ENCODE measurements at places on chromosomes 1 and 21.

- no peak for DNase-seq
Measured at GRCh38 chr1:244325056-244325758, 126.5 kb downstream of the ADSS2 start.

DNA sequence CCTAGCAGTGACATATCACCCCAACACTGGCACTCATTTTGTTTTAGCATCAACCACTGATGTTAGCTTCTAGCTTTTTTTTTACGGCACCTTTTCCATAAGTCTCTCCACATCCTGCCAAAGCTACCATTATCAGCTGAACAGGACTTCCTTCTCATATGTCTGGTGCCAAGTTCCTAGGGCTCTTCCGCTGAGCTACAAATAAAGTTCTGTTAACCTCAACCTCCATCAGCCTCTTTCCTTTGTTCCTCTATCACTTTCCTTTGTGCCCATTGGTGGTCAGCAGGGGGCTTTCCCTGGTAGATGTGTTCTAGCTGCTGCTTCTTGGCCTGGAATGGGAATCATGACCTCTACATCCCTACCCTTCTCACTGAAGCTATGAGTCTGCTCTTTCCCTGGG lies 163.8 kb downstream of the FAF1 start:
- DNase-seq = no peak

DNA sequence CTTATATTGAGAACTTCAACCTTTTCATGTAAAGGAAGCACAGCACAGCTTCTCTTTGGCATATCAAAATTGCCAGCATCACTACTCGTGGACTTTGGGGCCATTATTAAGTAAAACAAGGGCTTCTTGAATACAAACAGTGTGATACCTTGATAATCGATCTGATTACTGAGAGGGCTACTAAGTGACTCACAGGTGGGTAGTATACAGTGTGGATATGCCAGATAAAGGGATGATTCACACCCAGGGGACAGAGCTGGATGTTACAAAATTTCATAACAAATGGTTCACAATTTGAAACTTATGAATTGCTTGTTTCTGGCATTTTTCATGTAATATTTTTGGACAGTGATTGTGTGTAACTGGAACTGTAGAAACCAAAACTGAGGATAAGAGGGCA lies 15.4 kb downstream of the HDAC1 start:
- no peak for DNase-seq

GRCh38 chr21:31667639-31668038 lies 8.1 kb downstream of the SOD1 start:
- no peak for DNase-seq

- no peak for DNase-seq
Measured at GRCh38 chr1:85278853-85279314, 2.5 kb upstream of the BCL10 start.

DNA sequence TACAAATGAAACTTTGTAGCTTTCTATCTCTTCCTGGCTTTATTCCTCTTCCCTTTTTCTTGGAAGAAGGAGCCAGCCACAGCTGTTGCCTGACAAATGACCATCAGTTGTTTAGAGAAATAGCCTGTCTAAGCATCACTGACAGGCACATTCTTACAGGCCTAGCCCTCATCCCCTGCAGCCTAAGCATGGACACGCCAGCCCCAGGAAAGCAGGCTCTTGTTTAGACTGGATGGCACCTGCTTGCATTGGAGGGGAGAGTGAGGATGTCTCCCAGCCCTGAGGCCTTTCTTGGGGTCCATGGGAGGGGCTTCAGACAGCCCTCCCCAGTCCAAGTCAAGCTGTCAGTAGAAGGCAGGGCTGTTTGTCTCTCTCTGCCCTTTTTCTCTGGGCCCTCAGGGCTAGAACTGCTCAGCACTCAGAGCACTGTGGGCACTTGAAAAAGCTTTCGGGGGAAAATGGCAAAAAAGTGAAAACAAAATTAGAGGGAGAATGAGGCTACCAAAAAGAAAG lies 282.5 kb upstream of the PLXNA2 start:
- DNase-seq = no peak

DNA sequence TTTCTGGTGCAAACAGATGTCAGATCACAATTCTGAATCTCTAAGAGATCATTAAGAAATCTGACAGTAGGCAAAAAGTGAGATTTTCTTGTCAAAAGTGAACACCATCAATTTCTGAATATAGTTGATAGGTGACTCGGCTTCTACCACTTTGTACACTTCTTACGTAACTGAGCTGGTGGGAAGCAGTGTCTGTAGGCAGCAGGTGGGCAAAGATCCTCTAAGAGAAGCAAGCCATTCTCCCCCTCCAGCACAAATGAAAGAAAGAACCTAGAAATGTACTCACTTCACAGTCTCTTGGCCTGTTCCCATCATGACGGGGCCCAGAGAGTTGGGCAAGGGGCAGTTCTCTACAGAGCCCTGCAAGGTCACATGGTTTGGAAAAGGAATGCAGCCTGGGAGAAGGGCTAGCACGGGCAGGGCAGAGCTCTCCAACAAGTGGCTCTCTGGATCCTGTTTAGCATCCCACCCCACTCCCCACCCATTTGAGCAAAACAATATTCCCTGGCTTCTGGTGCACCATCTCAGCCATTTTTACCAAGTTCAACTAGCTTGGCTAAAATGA lies 412.6 kb downstream of the LTN1 start:
- DNase-seq = no peak

DNA sequence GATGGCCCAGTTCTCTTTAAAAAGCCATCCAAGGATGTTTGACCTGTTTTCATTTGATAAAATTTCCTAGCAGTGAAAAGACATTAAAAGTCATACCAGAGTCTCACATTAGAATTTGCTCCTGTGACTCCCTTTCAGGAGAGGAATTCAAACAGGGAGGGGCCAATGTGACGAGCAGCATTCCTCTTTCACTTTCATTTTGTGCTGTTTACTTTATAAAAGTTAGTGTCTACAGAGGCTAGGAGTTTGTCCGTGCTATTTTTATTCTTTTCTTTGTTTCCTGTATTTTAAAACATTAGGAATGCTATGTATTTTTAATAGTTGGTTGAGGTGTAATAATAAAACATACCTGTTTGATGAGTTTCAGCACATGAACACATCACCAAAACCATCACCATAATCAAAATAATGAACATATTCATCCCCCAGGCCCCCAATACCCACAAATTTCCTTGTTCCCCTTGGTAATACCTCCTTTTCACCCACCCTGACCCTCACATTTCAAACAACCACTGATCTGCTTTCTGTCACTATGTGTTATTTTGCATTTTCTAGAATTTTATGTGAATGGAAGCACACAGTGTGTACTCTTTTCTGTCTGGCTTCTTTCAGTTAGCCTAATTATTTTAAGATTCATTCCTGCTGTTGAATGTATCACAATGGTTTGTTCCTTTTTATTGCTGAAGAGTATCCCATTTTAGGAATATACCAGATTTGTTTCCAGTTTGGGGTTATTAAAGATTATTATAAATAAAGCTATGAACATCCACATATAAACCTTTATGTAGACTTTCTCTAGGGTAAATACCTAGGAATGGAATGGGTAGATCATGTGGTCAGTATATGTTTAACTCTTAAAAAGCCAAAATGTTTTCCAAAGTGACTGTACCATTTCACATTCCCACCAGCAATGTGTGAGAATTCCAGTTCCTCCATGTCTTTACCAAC lies 129.5 kb downstream of the TENT5C start:
- peak; percentile 2 for DNase-seq

GRCh38 chr1:191541758-191542157 lies 616.5 kb upstream of the RGS18 start:
- DNase-seq = no peak

GRCh38 chr21:40208948-40209345 lies 341.7 kb downstream of the PCP4 start:
- DNase-seq = no peak

GRCh38 chr1:38848071-38848470 lies 11.5 kb downstream of the RRAGC start:
- DNase-seq = no peak

GRCh38 chr1:227889047-227889862 lies 58.5 kb downstream of the WNT9A start:
- no peak for DNase-seq

DNA sequence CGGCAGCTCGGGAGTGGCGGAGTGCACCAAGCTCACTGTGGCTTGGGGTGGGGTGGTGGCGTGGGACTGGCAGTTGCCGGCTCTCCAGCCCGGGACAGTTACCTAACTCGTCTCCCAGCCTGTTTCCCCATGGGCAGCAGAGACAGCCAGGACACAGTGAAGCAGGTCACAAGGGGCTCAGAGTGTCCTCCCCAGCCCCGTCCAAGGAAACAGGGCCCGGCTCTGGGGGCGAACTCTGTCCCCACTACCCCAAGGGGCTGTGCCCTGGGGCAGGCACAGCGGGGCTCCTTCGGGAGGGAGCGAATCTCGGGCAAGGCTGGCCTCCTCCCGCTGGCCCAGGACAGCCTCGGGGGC lies 759 bp downstream of the GPR157 start:
- DNase-seq = no peak

GRCh38 chr1:111648806-111649205 lies 29.2 kb downstream of the RAP1A start:
- no peak for DNase-seq

GRCh38 chr1:65083263-65083896 lies 64.6 kb upstream of the AK4 start:
- no peak for DNase-seq

DNA sequence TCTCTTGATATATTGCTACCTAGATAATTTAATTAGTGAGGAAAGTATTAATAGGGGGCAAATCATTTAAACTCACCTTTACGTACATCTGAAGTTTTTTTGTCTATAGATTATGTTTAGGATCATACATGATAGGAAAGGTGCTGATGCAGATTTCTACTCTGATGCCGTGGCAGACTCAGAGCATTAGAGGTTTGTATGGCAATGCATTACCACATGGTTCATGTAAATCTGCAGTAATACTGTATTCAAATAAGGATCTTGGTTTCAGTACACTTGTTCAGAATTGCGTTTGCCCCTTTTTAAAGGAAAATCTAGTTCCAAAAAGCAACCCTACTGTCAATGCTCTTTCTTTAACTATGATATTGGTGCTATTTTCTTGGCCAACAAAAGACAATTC lies 288.3 kb downstream of the PTPRC start:
- no peak for DNase-seq

- no peak for DNase-seq
Measured at GRCh38 chr1:165894591-165894990, 67.2 kb downstream of the UCK2 start.

DNA sequence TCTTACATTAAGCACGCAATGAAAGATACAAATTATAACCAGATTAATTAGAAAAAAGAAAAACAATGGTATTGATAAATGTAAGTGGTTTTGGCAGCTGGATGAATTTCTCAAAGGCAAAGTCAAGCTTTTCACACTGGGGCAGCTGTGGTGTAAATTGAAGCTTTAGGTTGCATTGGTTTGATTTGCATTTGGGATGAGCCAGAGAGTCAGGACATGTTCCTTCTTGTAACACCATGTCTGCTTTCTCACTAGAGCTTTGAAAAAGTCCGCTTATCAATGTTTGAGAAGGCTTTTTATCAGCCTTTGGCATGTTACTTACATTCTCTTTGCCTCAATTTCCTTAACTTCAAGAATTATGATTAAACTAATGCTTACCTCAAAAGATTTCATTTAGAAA lies 173.9 kb downstream of the GPATCH2 start:
- DNase-seq = no peak

- DNase-seq = no peak
Measured at GRCh38 chr1:167373398-167373797, 144.9 kb downstream of the CD247 start.

DNA sequence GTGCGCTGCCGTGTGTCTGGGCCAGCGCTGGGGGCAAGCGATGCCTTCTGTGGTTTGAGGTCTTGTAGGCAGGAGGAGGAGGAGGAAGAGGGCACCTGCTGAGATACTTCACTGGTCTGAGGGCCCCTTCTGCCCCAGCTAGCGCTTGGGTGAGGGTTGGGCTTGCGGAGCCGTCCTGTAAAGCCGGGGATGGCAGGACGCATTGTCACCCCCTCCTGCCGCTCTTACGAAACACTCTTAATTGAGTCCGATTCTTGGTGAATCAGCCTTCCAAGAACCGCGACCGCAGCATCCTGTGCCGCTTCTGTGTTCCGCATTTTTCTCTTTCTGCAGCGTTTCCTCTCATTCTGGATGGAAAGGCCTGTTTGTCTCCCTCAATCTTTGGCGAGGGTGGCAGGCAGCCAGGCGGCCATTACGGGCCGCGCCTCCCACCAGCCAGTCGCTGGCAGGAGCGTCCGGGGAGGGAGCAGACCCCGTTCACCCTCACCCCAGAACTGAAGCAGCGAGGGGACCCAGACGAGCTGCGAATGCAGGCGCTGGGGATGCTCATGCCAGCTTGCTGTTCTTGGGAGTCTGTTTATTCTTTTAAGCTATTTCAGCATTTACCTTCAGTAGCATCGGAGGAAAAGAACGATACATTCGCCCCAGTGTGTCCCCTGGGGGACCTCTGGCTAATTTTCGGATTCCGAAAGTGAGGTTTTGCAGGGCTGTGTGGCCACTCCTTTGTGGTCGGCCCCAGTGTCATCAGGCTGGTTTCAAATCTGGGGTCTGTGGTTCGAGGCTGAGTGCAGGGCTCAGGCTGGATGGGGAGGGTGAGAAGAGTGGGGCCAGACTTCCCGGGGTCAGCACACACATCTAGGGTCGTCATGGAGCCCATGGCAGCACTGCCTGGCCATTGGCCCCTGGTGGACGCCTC lies 62.7 kb downstream of the SKI start:
- DNase-seq = no peak

DNA sequence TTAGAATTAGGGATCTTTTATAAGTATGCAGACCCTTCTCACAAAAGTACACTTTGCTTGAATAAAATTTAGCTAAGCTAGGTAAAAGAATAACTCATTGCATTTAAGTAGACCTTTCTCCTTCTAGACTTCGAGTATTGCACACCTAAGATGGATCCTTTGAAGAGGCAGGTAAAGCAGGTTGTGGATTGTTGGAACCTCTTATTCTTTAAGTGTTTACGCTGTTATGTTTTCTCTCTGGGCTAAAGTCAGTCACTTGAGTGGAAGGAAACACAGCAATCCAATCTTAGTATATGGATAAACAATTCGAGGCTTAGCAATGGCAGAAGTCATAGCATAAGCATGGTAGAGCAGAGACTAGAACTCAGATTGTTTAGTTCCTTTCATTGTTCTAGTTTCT lies 11.4 kb downstream of the MAGI3 start:
- DNase-seq = no peak

- peak; percentile 49 for DNase-seq
Measured at GRCh38 chr21:39441502-39442475, 3.8 kb downstream of the LCA5L start.

GRCh38 chr1:231601824-231602672 lies 24.5 kb upstream of the DISC1 start:
- no peak for DNase-seq

DNA sequence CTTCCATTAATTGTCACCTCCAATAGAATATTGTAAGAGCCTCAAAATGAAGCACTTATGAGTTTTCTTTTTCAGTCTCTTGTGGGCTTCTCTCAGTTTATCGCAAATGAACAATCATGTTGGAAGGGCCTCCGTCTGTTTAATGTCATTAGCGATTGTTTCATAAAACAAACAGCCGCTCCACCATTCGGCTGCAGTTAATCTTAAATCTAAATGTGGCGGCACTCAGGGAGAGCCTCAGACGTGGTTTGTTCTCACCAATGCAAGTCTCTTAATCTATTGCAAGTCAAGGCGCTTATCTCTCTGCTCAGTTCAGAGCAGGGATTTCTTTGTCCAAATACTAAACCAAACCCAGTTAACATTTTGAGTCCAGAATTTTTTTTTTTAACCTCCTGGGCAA lies 34.9 kb upstream of the ESRRG start:
- DNase-seq = no peak

All from COR-L47 (cell line).